Mesothelial cell of epicardium (in vitro differentiated cells): ENCODE measurements at places on chromosomes 12 and 14.

- DNase-seq: no peak
Measured at GRCh38 chr12:75315518-75315917, 14.6 kb downstream of the CAPS2 start.

DNA sequence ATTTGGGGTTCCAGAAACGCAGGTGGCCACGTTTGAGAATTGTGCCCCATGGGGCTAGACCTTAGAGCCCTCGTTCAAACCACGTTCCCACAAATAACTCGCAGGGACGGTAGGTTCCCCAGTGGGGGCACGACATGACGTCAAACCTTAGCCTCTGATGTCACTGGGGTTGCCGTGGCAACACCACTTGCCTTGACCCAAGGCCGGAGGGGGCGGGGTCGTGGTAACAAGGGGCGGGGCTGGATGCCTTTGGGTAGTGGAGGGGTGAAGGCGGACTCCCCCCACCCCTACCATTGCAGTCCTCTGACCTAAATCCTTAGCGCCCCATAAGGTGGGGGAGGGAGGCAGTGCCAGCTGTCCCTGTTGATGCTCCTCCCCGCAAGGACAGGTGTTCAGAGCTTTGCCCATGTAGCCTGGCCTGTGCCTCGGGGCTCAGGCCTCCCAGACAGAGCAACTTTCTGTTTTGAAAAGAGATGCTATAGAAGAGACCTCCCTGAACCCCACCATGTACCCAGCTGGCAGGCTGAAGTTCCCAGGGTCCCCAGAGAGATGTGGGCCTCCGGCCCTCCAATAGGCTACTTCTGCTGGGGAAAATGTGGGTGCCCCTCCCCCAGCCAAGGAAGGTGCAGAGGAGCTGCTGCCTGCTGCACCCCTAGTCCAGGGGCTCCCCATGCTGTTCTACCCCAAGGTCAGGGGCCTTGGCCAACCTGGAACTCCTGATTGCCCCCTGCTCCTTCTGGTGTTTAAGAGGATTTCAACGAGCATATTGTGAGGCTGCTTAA is 1.9 kb downstream of the FAM222A start:
- DNase-seq: no peak

DNA sequence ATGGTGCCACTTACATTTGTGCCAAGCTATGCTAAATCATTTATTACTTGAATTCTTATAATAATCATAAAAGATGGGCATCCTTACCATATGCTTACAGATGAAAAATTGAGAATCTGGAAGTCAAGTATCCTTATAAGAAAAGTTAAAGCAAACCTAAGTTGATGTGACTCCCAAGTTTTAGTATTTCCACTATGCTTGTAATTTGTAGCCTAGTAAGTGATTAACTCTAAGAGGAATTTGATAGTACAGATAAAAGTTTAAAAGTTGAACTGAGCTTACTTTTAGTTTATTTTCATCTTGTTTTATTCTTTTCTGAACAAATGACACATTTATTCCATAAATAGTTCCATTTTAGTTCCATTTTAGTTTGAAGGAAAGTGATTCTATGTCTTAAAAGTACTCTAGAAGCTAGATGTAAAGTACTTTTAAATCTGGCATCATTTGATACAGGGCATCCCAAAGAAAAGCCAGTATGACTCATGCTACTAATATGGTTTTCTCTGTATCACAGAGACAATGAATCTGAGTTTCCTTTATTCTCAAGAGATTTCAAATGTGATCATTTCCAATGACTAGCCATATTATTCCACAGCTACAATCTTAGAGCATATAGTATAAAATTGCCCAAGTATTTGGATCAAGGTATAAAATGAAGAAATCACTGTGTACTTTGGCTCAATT is 596.0 kb downstream of the SLC16A7 start:
- no peak for DNase-seq

DNA sequence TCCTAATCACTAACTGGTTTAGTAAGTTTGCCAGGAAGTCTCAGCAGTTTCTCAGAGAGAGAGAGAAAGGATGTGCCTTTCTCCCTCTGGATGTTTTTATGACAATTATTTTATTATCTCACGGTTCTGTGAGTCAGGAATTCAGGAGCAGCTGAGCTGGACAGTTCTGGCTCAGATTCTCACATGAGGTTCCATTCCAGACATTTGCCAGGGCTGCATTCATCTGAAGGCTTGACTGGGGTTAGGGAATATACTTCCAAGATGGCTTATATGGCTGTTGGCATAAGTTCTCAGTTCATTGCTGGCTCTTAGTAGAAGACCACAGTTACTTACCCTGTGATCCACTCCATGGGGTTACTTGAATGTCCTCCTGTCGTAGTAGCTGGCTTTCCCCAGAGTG is 101.2 kb upstream of the ATF7IP start:
- DNase-seq: no peak

GRCh38 chr12:116939734-116940133 is 29.0 kb downstream of the FBXW8 start:
- no peak for DNase-seq

DNA sequence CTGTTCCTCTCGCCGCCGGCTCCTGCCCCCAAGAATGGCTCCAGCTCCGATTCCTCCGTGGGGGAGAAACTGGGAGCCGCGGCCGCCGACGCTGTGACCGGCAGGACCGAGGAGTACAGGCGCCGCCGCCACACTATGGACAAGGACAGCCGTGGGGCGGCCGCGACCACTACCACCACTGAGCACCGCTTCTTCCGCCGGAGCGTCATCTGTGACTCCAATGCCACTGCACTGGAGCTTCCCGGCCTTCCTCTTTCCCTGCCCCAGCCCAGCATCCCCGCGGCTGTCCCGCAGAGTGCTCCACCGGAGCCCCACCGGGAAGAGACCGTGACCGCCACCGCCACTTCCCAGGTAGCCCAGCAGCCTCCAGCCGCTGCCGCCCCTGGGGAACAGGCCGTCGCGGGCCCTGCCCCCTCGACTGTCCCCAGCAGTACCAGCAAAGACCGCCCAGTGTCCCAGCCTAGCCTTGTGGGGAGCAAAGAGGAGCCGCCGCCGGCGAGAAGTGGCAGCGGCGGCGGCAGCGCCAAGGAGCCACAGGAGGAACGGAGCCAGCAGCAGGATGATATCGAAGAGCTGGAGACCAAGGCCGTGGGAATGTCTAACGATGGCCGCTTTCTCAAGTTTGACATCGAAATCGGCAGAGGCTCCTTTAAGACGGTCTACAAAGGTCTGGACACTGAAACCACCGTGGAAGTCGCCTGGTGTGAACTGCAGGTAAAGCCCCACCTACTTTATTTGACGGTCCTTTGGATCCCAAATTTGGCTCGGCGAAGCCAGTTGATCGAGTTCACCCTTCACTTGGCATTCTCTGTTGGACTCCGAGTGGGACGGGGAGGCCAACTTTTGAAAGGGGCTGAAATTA is 1.5 kb downstream of the WNK1 start:
- peak; percentile 46 for DNase-seq

- DNase-seq: no peak
Measured at GRCh38 chr14:102579696-102580549, 12.5 kb upstream of the RCOR1 start.
